ENCODE measurements at places on chromosomes 4 and X. TPM values are rescaled to one million over a fixed set of nuclear protein-coding genes. Genes with fewer than 3 reads are reported as not detected.

Gene SPON2
- 255 TPM for total RNA-seq

Gene NOX1
- total RNA-seq, result not detected

Gene ELMOD2
- 26.0 TPM for total RNA-seq

Gene USP51
- 1.9 TPM for total RNA-seq

Gene WAS
- 1.1 TPM for total RNA-seq

Gene CYBB
- total RNA-seq, result not detected

Gene ADAMTS3
- total RNA-seq, result 2.9 TPM

Gene ERAS
- not detected for total RNA-seq

Gene CD38
- total RNA-seq, result 0.12 TPM

Gene ERVMER34-1
- total RNA-seq, result not detected

Gene VCX2
- total RNA-seq, result not detected

Gene BTK
- total RNA-seq, result not detected

Gene PDLIM3
- 12.6 TPM for total RNA-seq

Gene SORCS2
- 3.0 TPM for total RNA-seq

Gene LYAR
- 10.7 TPM for total RNA-seq

Gene IL13RA2
- total RNA-seq, result 16.6 TPM

Gene MAGEA1
- not detected for total RNA-seq

Gene STATH
- total RNA-seq, result not detected

Gene NAAA
- total RNA-seq, result 14.9 TPM

Gene PCDH7
- 30.1 TPM for total RNA-seq

Data from cardiac ventricle fibroblast (primary cell).